ENCODE measurements at places on chromosomes 2 and 18.

GRCh38 chr2:38178556-38179419 is 102.8 kb upstream of the CYP1B1 start:
- DNase-seq: peak; percentile 25

- DNase-seq: no peak
Measured at GRCh38 chr2:109345653-109346480, 216.9 kb downstream of the SH3RF3 start.

GRCh38 chr18:74222710-74223494 is 68.9 kb downstream of the CYB5A start:
- no peak for DNase-seq

DNA sequence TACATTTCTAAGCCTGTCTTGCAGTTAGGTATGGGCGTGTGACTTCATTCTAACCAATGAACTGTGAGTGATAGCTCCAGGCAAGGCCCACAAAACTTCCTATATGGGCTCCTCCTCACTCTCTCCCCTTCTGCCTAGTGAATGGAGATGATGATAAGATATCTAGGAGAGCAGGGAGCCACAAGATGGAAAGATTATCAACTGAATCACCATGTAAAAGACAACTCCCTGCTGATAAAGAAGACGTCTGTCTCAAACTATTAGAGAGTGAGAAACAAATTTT is 237.1 kb downstream of the GPD2 start:
- DNase-seq: no peak

DNA sequence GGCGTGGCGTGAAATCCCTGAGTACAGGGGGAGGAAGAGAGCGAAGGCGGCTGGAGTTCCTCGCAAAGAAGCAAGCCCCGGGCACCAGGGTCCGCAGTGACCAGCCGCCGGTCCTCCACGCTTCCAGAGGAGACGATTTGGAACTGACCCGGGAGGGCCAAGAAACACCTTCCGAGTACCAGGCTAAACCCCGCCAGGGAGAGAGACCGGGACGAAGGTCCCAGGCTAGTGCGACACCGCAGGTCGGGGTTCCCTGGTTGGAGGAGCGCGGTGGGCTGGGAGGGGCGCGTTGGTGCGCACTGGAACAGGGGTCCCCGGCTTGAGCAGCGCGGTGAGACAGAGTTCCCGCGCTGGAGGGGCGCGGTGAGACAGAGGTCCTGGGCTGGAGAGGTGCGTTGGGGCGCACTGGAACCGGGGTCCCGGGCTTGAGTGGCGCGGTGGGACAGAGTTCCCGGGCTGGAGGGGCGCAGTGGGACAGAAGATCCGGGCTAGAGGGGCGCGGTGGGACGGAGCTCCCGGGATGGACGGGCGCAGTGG is 901 bp downstream of the WDFY1 start:
- no peak for DNase-seq
